ENCODE measurements at places on chromosomes 6 and 20. TPM values are rescaled to one million over a fixed set of nuclear protein-coding genes. Genes with fewer than 3 reads are reported as not detected.

Gene MTFR2
- 1.6 TPM for total RNA-seq

Gene IL17A
- not detected for total RNA-seq

Gene SLC22A1
- total RNA-seq, result 0.41 TPM

Gene RCAN2
- total RNA-seq, result 35.8 TPM

Gene RAET1L
- 0.58 TPM for total RNA-seq

- no peak for DNase-seq
These were observed 19.6 kb downstream of the SCGN start for GRCh38 chr6:25671652-25672051.

DNA sequence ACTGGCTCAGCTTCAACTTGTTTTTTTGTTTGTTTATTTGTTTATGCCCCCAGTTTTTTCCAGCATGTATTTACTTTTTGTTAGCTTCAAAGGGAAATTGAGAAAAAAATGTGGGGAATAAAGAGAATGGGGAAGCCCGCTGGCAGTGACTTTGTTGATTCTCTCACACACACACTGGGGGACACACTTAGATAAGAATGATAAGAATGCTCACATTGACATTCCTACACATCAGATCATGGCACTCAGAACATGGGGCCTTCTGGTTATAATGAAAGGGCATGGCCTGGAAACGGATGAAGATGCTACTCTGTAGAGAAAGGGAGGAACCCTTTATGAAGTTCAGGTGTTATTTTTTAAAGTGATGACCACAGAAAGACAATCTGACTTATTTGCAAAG lies 15.6 kb upstream of the DAAM2 start:
- no peak for DNase-seq

DNA sequence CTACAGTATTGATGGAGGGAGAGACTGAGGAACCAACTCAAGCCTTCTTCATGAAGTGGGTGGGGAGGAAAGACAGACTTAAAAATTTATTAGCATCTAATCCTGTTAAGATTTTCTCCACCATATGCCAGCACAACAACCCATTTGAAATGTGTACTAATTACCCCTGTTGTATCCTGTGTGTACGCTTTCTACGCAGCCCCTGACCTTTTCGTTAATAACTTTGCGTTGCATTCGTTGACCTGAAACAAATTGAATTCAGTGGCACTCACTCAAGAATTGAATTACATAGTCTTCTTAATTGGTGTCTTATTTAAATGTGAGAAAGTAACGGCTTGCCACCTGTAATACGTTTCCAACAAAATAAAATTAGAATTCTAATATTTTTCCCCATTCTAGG lies 113.9 kb downstream of the LINC00237 start:
- DNase-seq, result no peak

DNA sequence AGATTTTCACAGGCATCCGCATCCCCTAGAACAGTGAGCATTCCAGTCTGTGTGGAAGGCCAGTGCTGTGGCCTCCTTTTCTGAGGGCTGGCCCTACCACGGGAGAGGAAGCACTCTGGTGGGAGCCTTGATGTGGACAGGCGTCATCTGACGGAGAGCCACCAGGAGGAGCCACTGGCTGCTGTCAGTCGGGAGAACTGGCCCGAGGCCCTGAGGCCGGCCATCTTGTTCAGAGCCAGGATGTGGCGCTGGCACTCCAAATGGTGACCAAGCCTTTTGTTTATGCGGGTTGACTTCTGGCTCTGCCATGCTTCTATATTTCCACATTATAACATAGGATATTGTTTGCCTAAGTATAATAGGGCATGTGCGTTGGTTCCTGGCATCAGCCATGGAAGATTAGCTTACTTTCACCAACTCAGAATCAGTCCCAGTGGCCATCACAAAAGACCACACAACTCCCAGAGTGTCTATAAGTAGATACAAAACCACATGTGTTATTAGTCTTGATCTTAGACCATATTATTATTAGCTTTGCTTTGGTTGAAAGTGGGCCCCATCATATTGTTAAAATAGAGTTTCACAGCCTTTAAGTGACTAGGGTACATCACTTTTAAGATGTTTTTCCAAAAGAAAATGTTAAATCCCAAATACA lies 273.9 kb upstream of the TAB2 start:
- DNase-seq, result no peak

GRCh38 chr20:31678389-31679356 lies 41.0 kb downstream of the COX4I2 start:
- no peak for DNase-seq

- DNase-seq, result no peak
These were observed 29.9 kb downstream of the FBXO5 start for GRCh38 chr6:152952866-152953509.

GRCh38 chr6:50925981-50926380 lies 107.3 kb downstream of the TFAP2B start:
- DNase-seq, result no peak

DNA sequence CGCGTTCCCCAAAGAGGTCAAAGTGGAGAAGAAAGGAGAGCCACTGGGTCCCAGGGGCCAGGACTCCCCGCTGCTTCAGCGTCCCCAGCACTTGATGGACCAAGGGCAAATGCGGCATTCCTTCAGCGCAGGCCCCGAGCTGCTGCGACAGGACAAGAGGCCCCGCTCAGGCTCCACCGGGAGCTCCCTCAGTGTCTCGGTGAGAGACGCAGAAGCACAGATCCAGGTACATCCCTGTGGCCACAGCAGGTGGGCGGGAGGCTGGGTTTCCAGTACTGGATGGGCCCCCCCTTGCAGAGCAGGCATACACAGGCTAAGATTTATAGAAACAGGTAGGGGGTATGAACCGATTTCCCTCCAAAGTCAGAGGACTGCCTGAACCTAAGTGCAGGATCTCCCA lies 42.7 kb upstream of the SMIM28 start:
- DNase-seq, result no peak

DNA sequence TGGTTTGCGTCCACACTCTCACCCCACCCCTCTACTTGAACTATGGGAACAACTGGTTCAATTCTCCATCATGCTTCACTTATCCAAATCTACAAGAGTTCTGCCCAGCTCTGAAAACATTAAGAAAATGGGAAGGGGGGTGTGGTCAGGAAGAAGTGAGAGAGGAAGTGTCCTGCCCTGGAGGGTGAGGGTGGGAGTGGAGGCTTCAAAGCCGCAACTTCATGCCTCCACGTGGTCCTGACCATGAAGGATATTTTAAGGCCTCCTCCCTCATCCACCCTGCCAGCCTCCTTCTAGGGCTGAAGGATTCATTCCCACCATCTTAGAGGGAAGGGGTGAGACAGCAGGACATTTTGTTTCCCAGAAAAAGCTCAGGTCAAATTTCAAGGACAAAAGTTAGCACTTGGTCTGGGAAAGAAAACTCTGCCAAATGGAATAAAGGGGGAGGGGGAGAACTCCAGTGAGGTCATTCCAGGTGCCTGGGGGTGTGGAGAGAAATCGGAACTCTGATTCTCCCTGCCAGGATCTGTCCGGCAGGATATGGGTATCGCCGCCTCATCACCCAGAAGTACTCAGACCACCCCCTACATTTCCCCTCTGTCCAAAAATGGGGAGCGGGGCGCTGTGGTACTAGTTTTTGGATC lies 4.9 kb downstream of the RIMS4 start:
- DNase-seq, result no peak

DNA sequence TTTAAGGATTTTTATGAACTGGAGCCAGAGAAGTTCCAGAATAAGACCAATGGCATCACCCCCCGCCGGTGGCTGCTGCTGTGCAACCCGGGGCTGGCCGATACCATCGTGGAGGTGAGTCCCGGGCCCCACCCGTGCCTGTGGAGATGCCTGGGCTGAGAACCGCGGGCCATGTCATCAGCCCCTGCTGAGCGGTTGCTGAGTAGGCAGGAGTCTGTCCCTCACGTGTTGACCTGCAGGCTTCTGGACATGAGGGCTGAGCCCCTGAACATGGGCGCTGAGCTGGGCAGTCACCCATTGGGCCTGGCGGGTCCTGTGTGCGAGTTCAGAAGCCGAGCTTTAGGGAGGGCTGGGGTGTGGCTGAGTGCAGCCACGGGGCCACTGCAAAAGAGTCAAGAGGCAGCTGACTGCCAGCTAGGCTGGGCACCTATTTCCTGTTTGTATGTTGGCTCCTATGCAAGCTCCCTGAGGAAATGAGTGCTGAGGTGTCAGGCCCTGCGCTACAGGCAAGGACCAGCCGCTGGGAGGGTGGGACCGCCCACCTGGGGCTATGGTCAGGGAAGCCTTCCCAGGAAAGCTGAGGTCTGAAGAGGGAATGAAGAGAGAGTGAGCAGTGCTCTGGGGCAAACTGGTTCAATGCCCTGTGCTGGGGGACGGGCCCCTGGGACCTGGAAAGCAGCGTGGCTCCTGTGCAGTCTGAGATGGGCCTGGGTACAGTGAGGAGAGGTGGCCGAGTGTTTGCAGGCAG lies 34.3 kb downstream of the PYGB start:
- DNase-seq, result peak; percentile 30

DNA sequence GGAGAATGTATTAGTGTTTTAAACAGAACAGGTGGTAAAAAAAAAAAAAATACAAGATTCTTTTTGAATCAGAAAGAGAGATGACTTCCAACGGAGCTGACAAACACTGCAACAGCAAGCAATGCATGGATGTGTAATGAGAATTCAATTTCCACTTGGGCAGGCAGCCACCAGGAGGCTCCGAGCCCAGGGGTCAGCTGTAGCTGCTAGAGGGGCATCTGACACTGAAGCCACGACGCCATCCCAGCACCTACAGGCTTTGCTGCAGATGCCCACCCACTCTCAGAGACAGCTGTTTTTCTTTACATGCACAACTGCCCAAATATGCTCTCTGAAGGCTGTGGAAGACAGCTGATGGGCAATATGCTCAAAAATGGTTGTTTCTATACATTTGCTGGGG lies 75.4 kb downstream of the ELOVL5 start:
- DNase-seq, result no peak

GRCh38 chr6:44504301-44504791 lies 116.8 kb downstream of the CDC5L start:
- DNase-seq, result no peak

- DNase-seq, result no peak
These were observed 95.3 kb downstream of the MDGA1 start for GRCh38 chr6:37602346-37602745.

- DNase-seq, result no peak
These were observed at the start of gene XKR7 for GRCh38 chr20:31967830-31968249. TSS of gene XKR7 (plus strand) at chr20:31968151. CDS start at chr20:31968176, 25 bp downstream.

- DNase-seq, result no peak
These were observed 44.6 kb downstream of the TOX2 start for GRCh38 chr20:43959079-43959919.

- no peak for DNase-seq
These were observed 131.4 kb upstream of the SLC2A12 start for GRCh38 chr6:134183844-134184243.

GRCh38 chr6:26017632-26017966 lies 55.0 kb downstream of the TRIM38 start:
- peak; percentile 82 for DNase-seq

All from left lung (tissue), 14 donors.